GM03348 (cell line): ENCODE measurements at places on chromosomes 6 and 20.

GRCh38 chr6:62452586-62452985 is 166.6 kb upstream of the KHDRBS2 start:
- DNase-seq: no peak

DNA sequence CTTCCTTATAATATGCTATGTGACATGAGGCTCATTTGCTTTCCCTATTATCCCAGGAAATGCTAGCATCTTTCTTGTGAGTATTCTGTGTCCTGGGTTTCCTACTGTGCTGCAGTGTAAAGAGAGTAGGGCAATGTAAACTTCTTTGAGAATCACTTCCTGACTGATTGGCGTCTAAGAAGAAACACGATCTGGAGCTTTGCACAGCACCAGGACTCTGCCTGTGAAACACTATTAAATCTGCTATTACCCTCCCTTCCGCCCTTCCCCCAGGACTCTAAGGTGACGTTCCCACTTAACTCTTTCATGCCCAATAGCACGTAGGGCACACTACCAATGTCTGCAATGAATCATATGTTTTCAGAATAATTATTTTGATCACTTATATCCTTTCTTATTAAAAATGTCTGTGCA is 607.3 kb upstream of the CITED2 start:
- DNase-seq: no peak

DNA sequence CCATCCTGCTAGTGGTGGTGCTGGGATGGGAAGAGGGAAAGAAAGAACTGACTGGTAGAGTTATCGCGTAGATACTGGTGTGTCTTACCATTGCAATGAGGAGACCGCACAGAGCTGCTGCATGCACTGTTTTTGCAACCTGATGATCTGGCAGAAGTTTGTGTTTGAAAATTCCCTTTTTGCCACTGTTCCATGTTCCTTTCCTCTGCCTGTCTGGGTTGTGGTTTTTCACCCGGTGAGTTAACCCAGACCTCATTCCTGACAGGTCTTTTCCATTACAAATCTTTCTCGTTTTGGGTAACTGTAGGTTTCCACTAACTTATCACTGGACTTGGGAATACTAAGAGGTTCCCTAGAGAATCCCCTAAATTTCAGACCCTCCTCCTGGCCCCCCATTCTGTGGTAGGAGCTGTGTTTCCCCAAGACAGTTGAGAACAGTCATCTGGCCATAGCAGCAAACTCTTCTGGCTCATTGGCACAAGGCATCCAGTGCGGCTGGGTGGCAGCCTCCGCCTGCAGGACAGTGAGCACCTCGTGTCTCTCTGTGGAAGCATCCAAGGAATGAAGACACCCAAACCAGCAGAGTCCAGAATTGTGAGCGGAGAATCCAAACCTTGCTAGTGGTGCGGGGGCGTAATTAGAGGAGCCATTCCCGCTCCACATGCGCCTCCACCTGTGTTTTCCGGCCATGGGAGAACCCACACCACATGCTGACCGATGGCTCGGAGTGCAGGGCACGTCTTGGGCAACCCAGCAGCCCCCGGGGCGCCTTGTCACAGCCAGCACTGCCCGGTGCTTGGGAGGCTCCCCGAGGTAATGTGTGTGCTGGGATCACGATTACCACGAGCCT is 32.8 kb downstream of the ERMARD start:
- DNase-seq: no peak

- no peak for DNase-seq
Observed at GRCh38 chr20:48727226-48727625, 100.6 kb downstream of the PREX1 start.

DNA sequence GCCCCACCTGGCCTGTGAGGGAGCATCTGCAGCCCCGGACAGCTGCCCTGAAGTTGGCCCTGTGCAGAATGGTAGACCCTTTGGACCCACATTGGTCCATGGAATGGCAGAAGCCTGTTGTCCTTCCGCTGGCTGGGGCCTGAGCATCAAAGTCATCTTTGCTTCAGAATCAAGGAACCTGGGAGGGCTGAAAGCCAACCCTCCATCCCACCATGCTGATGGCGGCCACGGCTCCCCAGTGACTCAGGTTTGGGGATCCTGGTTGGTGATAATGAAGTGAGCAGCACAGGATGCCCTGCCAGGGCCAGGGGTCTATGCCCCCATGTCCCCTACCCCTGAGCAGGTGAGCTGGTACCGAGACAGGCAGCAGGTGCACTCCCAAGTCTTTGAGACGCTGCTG is 52.8 kb downstream of the YTHDF1 start:
- no peak for DNase-seq

DNA sequence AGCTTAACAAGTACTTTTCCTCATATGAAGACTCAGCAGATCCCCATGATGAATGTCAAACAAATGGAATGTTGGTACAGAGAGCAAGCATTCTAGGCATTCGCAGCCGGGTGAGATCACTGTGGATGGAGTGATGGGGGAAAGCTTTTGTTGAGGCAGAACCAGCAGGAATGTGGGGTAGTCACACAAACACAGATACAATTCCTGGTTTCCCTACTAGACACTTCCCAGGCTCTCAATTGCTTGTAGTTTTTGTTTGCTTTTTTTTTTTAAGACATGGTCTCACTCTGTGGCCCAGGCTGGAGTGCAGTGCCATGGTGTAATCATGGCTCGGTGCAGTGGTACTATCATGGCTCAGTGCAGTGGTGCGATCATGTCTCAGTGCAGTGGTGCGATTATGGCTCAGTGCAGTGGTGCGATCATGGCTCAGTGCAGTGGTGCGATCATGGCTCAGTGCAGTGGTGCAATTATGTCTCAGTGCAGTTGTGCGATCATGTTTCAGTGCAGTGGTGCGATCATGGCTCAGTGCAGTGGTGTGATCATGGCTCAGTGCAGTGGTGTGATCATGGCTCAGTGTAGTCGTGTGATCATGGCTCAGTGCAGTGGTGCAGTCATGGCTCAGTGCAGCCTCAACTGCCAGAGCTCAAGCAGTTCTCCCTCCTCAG is 15.4 kb upstream of the IER3 start:
- DNase-seq: peak; percentile 90

DNA sequence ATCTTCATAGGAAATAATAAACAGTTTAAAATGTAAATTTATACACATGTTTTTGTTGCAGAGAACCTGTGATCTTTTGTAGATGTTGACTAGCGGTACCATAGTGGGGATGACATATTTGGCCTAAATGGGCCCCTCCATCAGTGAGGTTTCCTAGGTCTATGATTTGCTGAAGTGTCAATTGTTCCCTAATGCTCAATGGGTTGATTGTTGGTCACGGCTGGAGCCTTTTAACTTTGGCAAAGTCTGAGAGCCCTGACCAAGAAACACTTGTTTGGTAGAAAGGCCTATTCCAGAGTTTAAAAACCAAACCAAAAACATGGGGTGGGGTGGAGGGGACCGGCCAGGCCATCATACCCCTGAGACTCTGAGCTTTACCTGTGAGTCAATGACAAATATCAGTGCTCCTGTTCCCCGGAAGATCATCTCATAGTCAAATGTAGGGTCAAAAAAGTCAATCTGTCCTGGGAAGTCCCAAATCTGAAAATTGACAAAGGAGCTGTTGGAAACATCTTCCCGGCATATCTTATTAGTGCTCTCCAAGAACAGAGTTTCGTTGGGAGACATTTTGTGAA is 25.1 kb downstream of the RRAGD start:
- no peak for DNase-seq

DNA sequence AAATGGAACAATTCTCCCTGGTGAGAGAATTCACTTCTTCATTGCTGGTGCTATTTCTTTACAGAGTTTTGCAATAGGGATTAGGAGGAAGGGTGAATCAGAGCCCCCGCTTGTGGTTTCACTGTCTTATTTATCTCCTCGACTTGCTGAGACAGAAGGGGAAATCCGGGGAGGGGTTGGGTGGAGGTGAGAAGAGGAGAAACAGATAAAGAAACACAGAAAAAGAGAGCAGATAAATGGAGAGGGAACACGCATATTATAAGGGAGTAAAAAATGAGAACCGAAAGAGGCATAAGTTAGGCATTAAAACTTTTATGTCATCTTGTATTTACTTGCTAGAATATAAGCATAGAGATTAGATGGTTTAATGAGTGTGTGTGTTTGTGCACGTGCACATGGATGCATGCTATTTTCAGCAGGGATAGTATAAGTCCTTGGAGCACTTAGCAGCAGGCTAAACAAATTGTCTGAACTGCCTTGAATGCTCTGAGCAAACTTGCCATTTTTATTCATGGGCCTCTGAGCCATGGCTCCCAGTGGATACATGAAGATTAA is 105.0 kb downstream of the OLIG3 start:
- DNase-seq: no peak

DNA sequence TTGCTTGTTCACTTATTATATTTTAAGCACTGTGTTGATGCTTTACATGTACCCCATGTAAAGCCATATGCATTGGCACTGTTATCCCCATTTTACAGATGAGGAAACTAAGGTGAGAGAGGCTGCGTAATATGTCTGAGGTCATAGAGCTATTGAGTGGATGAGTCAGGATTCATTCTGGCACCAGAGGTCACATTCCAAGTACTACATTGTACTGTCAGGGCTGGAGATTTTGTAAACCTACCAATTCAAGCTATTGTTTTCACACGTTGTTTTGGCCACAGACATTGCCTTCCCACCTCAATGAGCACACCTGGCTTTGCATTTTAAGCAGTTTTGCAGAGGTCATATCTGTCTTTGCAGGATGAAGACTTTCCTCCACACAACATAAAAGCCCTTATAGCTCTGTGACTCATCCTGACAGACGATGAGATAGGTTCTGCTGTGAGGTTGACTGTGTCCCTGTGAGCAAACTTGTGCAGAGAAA is 33.2 kb downstream of the ANKS1A start:
- DNase-seq: peak; percentile 46
